ENCODE measurements at places on chromosomes 7 and 10.

- peak overlapping the region; percentile 45 for H3K27ac ChIP-seq
- H3K4me1 ChIP-seq, result peaks cover 44% of the 10 kb centered on the region
- DNase-seq, result no peak
- H3K27me3 ChIP-seq, result no peaks in the 10 kb centered on the region
- no peaks in the 10 kb centered on the region for H3K36me3 ChIP-seq
- no peak overlapping the region for H3K4me3 ChIP-seq
These were observed 158.9 kb downstream of the ELMO1 start for GRCh38 chr7:37289781-37290180.

- no peaks in the 10 kb centered on the region for H3K4me1 ChIP-seq
- H3K27ac ChIP-seq, result no peak overlapping the region
- no peak for DNase-seq
- no peaks in the 10 kb centered on the region for H3K36me3 ChIP-seq
These were observed 178.1 kb upstream of the SEMA3A start for GRCh38 chr7:84372712-84373111.

GRCh38 chr7:138979988-138980562, 1.1 kb downstream of the KIAA1549 start:
- peak overlapping the region; percentile 77 for H3K4me3 ChIP-seq
- no peak overlapping the region for H3K27ac ChIP-seq
- no peak for DNase-seq
- peaks cover 26% of the 10 kb centered on the region for H3K4me1 ChIP-seq

DNA sequence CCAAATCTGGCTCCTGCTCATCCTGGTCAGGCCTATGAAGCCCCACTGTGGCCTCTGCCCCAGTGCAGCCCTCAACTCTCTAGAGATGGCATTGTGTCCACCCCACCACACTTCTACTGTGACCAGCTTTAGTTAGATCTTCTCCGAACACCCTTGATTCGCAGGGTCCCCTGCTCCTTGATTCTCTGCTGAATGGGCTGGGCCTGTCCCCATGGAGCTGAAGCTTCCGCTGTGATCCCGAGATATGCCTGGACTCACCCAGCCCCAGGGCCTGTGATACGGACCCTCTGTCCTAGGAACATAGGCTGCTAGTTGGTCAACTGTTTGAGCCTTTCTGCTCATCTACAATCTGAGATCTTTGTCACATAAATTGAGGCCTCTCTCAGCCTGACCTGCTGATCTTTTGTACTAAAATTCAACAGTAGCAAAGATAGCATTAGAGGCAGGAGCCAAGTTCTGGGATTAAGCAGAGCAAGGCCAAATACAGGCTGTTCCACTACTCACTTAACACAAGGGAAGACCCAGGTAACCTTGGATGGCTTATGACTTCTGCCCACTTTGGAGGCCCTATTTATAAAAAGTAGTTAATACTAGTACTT, 6.5 kb upstream of the PPIF start:
- DNase-seq, result peak; percentile 29
- no peaks in the 10 kb centered on the region for H3K27me3 ChIP-seq
- peak overlapping the region; percentile 59 for H3K27ac ChIP-seq
- H3K4me3 ChIP-seq, result no peak overlapping the region
- H3K4me1 ChIP-seq, result peaks cover 31% of the 10 kb centered on the region
- no peaks in the 10 kb centered on the region for H3K36me3 ChIP-seq

- no peak for DNase-seq
- H3K4me1 ChIP-seq, result no peaks in the 10 kb centered on the region
- H3K4me3 ChIP-seq, result no peak overlapping the region
- no peak overlapping the region for H3K27ac ChIP-seq
- H3K27me3 ChIP-seq, result peaks cover 94% of the 10 kb centered on the region
These were observed 45.7 kb downstream of the IKZF1 start for GRCh38 chr7:50349963-50350944.

Measured in left ventricle myocardium inferior (tissue), 1 donor.